ENCODE measurements at places on chromosomes 2 and 18.

GRCh38 chr2:196987649-196988364 is 61.3 kb upstream of the PGAP1 start:
- H3K36me3 ChIP-seq, result no peaks in the 10 kb centered on the region
- H3K4me3 ChIP-seq, result no peak overlapping the region
- H3K4me1 ChIP-seq, result peaks cover 2% of the 10 kb centered on the region
- DNase-seq, result no peak
- no peaks in the 10 kb centered on the region for H3K27me3 ChIP-seq

DNA sequence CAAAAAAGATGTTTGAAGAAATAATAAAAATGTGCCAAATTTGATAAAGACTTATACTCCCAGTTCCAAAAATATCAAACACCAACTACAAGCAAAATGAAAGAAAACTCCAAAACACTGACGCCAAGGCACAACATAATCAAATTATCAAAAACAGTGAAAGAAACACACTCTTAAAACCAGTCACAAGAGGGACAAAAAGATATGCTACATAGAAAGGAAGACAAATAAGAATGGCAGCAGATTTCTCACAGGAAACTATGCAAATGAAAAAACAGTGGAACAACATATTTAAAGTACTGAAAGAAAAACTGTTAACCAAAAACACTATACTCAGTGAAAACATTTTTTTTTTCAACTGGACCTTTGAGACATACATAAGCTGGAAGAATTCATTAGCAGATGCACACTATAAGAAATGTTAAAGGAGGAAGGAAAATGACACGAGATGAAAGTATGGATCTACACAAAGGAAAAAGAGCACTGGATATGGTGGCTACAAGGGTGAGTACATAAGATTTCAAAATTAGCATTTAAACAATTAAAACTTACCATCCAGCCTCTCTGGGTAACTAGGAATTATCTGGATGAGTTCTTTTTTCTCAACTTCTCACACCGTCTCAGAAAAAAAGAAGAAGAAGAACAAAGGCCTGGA is 94.0 kb upstream of the ACVR1C start:
- DNase-seq, result no peak
- H3K4me3 ChIP-seq, result no peak overlapping the region
- H3K36me3 ChIP-seq, result no peaks in the 10 kb centered on the region
- H3K27ac ChIP-seq, result no peak overlapping the region

GRCh38 chr2:88159955-88160415 is 10.2 kb upstream of the THNSL2 start:
- no peaks in the 10 kb centered on the region for H3K4me1 ChIP-seq
- H3K27me3 ChIP-seq, result no peaks in the 10 kb centered on the region
- no peak overlapping the region for H3K4me3 ChIP-seq
- no peaks in the 10 kb centered on the region for H3K36me3 ChIP-seq

DNA sequence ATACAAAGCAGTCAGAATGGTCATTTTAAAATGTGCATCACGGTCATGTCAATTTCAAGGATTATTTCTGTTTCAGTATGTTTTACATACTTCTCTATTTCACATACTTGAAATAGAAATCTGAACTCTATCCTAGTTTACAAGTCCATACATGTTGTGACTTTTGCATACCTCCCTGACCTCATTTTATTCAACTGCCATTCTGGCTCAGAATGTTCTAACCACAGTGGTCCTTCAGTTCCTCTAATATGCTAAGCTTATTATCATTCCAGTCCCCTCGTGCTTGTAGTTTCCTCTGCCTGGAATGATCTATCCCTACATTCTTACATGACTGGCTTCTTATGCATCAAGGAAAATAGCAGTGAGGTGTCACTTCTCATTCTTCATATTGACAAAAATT is 295.6 kb downstream of the KIAA1328 start:
- H3K27ac ChIP-seq, result no peak overlapping the region
- no peaks in the 10 kb centered on the region for H3K27me3 ChIP-seq
- DNase-seq, result no peak
- no peak overlapping the region for H3K4me3 ChIP-seq

DNA sequence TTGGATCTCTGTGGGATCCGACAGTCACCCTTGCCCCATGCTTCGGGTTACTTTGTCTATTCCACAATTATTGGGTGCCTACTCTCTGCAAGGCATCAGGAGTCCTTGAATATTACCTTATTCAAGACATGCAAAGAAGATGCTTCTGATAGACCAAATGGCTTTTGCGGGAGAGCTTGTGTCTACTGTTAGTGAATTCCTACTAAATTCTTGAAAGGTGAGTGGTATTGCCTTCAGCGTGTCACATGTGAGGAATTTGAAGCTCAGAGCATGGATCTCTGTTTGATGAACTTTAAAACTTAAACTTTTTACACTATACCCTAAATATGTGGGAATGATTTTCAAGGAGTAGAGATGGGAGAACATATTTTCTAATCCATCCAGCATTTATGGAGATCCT is 184.4 kb downstream of the LTBP1 start:
- no peaks in the 10 kb centered on the region for H3K36me3 ChIP-seq
- no peaks in the 10 kb centered on the region for H3K4me1 ChIP-seq

DNA sequence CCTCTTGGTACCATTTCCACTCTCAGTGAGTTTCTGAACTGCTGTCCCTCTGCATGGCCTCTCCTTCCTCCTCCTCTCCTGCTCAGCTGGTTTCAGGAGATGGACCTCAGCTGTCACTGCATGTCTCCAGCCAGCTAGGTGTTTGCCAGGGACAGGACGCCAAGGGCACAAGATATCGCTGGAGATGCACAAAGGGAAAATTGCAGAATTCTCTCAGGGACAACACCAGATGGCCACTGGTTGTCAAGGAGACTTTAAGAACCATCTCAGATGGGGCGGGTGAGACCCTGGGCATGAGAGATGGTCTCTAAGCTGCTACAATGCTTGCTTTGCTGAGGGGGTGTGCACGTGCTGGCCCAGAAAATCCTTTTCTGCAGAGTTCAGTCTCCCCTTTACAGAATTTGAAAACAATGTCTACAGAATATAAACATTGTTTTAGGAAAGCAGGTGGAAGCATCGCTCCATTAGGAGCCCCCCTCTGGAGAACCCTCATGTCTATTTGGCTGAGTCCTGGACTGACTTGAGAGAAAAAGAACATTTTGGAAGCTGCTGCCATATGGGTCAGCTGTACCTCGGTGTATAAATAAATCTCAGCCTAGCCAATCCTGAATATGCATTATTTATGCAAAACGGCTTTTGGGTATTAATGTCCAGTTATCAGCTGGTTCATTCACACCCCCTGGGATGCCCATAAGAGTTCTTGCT is 57.8 kb upstream of the SPP2 start:
- no peak overlapping the region for H3K4me3 ChIP-seq
- no peaks in the 10 kb centered on the region for H3K36me3 ChIP-seq
- peaks cover 3% of the 10 kb centered on the region for H3K27me3 ChIP-seq

- peaks cover 44% of the 10 kb centered on the region for H3K27me3 ChIP-seq
- no peaks in the 10 kb centered on the region for H3K4me1 ChIP-seq
- no peaks in the 10 kb centered on the region for H3K36me3 ChIP-seq
Measured at GRCh38 chr18:48542513-48543181, 3.8 kb downstream of the CTIF start.
